Activated T-helper 1 cell treated with anti-CD3 and anti-CD28 coated beads, Interleukin-12 subunit alpha, Interleukin-12 subunit beta, Interleukin-2, Interleukin-4 antibody, amounts not matched to agents 30 ng/mL and 10 ng/mL and 1 ng/mL, durations not matched to agents 14 hours and 24 hours and 36 hours (primary cell): ENCODE measurements at places on chromosomes 2 and 18. TPM values are rescaled to one million over a fixed set of nuclear protein-coding genes. Genes with fewer than 3 reads are reported as not detected.

DNA sequence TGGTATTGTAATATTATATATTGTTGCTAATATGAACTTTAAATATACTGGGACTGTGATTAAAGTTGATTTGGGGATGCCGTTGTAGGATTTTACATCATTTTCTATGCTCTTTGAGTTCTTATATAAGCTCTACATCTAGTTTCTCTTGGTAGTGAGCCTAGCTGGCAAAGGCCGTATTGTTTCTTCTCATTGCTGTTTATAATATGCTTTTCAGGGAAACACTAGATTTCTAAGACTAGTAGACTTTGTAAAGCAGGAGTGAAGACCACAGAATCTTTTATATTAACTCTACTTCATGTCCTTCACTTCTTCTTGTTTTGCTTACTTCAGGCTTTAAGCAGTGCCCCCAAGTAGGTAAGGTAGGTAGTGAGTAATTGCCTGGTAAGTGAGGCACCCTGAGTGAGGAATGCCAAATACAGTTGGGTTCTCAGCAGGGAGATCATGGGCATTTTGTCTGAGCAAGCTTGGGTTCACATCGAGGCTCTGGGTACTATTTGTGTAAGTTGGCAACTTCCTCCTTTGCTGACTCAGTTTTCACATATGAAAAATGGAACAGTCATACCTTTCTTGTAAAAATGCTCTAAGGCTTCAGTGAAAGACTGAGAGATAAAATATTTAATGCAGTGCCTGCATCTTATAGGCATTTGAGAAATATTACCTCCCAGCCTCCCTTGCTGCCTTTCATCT, 96.4 kb downstream of the RNF144A start:
- no peak for DNase-seq

DNA sequence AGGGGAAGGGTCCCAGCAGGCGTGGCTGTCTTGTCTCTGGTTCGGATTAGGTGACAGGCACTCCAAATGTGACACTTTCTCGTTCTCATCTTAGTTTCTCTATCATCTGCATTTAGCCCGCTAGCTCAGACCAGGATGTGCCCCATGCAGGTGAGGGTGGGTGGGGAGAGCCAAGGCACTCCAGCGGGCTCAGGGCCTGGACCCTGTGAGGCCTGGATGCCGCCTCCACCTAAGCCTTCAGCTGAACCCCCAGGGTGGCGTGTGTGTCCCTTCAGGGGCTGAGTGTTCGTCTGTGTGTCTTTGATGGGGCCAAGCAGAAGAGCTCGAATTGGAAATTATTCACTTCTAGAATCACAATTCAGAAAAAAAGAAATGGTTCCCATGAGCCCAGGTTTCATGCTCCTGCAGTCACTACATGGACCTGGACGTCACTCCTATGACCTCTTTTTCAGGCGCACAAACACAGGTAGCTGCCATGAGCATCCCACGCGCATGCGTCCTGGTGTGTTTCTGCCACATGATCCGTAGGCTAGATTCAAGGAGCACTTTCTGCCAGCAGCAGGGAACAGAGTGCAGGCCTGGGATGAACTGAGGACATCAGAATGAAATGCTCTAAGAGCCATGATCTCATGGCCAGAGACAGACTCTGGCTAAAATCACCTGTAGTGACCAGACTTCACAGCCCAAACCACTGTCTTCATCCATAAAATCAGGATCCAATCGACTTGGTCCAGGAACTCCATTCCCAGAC, 25.8 kb downstream of the CIDEA start:
- DNase-seq: no peak

- DNase-seq: no peak
These were observed 199.2 kb downstream of the KCNS3 start for GRCh38 chr2:18077704-18078103.

GRCh38 chr2:145256551-145256950, 736.6 kb upstream of the ZEB2 start:
- no peak for DNase-seq

GRCh38 chr18:32730620-32731091, 42.2 kb downstream of the KLHL14 start:
- DNase-seq: no peak

- DNase-seq: no peak
These were observed 150.9 kb downstream of the ACTR3 start for GRCh38 chr2:114040826-114041225.

DNA sequence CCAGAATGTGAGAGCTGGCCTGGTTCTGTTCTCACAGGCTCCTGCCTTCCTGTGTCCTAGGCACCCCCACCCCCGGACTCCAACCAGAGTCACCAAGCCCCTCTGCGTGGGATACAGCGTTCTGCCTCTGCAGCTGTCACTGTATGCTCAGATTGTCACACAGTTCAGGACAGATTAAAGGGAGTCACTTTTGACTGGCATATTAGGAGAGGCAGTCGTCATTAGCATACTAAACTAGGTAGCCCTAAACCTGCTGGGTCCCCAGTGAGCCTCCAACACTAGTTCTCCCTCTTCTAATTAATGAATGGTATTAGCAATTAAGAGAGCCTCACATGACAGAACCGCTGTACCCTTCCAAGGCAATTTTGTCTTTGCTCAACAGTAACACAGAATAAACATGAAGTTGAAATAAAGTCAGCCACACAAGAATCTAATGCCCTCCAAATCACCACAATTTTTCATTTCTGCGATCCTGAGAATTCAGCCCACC, 340.2 kb downstream of the CMPK2 start:
- no peak for DNase-seq

- DNase-seq: no peak
These were observed 127.8 kb downstream of the VIT start for GRCh38 chr2:36824273-36824672.

DNA sequence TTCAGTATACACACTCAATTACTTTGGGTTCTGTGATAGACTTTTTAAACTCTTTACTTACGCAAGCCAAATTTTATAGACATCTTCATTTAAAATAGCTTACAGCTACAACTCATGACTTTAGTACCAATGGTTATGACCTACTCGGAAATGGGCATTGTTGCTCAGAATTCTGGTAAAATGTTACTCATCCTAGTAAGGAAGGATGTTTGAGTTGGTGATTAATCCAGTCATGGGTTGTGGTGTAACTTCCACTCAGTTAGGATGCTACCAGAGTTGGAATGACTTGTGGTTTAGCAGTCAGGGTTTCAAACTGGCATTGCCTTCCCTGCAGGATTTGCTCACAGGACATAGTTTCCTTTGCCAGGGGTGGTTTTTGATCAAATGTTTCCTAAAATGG, 7.4 kb upstream of the NPC1 start:
- no peak for DNase-seq

- no peak for DNase-seq
These were observed 352.8 kb downstream of the THSD7B start for GRCh38 chr2:137118140-137118539.

DNA sequence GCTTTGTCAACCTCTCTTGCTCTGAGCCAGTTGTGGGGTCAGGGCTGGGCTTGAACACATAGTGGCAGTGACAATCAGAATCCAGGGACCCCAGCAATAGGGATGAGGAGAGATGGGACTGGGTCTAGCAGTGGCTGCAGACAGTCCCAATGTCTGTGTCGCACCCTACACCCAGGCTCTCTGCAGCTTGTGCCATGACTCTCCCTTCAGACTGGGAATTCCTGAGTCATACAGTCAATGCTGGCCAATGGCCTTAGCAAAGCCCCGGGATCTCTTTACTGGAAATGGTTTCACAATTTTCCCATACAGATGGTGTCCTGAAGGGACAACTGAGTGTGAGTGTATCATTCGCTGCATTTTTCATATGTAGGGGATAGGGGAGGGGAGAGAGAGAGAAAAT, 74.2 kb upstream of the CELF4 start:
- DNase-seq: no peak

DNA sequence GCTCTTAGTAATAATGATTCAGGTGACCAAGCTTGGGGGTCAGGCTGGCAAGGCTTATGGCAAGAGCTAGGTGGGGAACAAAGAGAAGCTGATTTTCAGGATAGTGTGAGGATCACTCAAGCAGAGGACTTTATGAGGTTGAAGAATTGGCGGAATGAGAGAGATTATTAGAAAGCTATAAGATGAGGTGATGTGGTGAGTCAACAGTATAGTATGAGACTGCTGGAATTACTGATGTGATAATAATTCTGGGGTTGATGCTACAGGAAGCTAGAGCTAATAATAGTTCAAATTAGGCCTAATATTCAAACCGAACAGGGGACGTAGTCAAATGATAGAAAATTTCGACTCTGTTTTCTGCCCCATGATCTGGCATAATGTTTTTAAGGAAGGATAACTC, 2115.3 kb upstream of the PIK3C3 start:
- no peak for DNase-seq

GRCh38 chr2:165371356-165371755, 98.1 kb upstream of the CSRNP3 start:
- DNase-seq: no peak

CCDC85A gene
- total RNA-seq: not detected in 2 replicates

CNNM4 gene
- 9.9 and 11.1 TPM in 2 replicates for total RNA-seq

TMEM37 gene
- not detected in 2 replicates for total RNA-seq

SCYGR4 gene
- not detected in 2 replicates for total RNA-seq

RBKS gene
- 0.76 and 0.83 TPM in 2 replicates for total RNA-seq

NETO1 gene
- not detected in 2 replicates for total RNA-seq

PLEK gene
- total RNA-seq: 3.2 TPM in 2 replicates

STK17B gene
- 148 and 164 TPM in 2 replicates for total RNA-seq

TNFRSF11A gene
- total RNA-seq: 22.9 and 27.1 TPM in 2 replicates

INHBB gene
- not detected in 2 replicates for total RNA-seq
